Activated CD4-positive, alpha-beta T cell treated with anti-CD3 and anti-CD28 coated beads for 36 hours (primary cell): ENCODE measurements at places on chromosomes 1 and 21.

GRCh38 chr1:234260578-234260977, 112.7 kb upstream of the COA6 start:
- peak; percentile 53 for DNase-seq

DNA sequence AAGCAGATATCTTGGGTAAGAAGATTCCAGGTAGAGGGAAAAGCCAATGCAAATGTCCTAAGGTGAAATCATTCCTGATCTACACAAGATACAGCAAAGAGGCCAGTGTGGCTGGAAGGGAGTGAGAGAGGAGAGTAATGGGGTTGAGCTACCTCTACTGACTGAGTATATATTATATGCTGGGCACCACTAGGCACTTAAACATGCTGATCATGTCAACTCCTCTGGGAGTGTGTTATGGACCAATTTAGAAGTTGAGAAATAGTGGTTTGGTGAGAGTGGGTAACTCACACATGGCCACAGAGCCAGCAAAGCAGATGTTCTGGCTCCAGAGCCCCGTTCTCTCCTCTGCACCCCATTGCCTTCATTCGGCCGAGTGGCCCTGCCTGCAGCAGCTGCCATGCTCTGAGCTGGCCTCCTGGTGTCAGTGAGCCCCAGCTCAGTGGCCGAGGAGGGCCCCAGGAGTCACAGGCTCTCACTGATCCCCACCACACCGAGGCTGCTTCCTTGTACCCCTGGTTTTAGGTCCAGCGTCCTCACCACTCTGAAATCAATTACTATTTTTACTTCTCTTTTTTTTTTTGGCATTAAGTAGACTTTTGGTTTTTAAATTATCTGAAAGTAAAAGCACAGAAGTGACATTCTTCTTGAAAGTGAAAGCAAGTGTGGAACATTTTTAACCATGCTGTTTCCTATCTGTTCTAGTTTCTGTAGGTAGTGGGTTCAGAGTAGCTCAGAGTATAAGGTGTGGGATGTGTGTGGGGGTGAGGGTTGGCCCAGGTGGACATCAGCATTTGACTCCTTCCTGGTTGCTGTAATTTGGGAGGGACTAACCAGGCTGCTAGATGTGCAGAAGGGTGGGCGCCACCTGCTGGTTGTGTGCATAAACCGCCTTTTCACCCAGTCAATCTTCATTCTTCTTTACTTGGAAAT, 45.8 kb upstream of the CRNN start:
- peak; percentile 88 for DNase-seq

- DNase-seq = no peak
Observed at GRCh38 chr1:44262816-44263567, 49.7 kb downstream of the DMAP1 start.

GRCh38 chr1:14929547-14930246, 223.8 kb upstream of the TMEM51 start:
- DNase-seq = no peak

GRCh38 chr21:35565204-35565611, 495.1 kb downstream of the SETD4 start:
- no peak for DNase-seq

DNA sequence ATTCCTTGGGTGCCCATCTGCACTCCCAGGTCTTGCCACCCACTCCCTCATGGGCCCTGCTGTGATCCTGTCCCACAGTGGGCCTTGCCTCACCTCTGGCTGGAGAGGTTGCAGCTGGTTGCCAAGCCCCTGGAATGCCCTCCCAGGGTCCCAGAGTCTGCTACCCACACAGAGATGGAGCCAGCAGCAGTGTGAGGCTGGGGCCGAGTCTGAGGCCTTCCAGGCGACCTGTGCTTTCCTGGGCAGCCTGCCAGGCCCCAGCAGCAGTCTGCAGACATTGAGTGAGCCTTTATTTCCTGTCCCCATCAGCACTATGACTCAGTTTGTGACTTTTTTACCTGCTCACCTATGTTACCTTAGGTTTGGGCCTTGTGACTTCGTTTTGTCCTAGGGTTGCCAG, 25.0 kb upstream of the TSPAN2 start:
- peak; percentile 19 for DNase-seq

- no peak for DNase-seq
Observed at GRCh38 chr1:225277445-225277844, 150.4 kb downstream of the LBR start.

- DNase-seq = no peak
Observed at GRCh38 chr1:184940694-184941409, 33.5 kb downstream of the NIBAN1 start.

DNA sequence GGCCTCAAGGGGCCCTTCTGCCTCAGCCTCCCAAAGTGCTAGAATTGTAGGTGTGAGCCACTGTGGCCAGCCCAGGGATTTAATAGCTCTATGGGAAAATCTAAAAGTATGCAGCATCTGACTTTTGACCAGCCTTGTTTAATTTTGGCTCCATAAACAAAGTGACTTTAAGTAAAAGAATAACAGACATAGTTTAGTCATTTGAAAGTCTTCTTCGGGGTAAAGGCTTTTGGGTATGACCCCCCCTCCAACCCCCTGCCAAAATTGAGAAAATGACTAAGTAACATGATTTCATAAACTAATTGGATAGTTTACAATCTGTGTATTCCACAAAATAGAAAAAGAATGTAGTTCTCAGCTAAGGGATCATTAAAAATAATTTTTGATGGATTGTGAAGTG, 17.0 kb downstream of the GPBP1L1 start:
- DNase-seq = no peak

GRCh38 chr1:4838231-4838630, 183.8 kb downstream of the AJAP1 start:
- DNase-seq = no peak

DNA sequence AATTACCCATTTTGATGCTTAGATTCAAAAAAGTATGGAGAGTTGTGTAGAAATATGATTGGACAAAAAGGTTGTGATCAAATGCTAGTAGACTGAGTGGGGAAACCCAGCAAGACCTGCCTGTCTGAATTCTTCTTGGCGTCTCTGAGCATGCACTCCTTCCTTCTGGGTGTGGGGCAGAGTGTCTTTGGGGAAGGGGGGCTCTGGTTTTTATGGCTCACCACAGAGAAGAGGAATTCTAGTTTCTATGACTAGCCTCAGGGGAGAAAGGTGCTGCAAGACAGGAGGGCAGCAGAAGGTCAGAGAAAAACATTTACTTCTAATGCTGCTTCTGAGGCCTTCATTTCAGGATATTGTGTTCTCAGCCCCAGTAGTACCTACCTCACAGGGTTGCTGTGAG, 33.9 kb upstream of the PIGC start:
- no peak for DNase-seq
